ENCODE measurements at places on chromosomes 16 and 17.
A peak's percentile ranks its signal among the peaks of the same experiment; 100 is the strongest.

GRCh38 chr16:9258423-9259051, 167.1 kb downstream of the HAPSTR1 start:
- DNase-seq = no peak

- no peak for DNase-seq
Measured at GRCh38 chr16:68064791-68065365, 20.3 kb upstream of the NFATC3 start.

DNA sequence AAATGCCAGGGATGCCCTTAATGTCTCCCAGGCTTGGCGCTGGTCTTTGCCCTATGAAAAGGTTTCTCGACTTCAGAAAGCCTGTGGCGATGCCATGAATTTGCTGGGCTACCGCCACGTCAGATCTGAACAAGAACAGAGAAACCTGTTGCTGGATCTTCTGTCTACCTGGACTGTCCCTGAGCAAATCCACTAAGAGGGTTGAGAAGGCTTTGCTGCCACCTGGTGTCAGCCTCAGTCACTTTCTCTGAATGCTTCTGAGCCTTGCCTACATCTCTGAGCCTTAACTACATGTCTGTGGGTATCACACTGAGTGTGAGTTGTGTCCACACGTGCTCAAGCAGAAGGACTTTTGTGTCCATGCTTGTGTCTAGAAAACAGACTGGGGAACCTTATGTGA, 11.4 kb downstream of the CHST4 start:
- peak; percentile 7 for DNase-seq

GRCh38 chr17:15782866-15783265, 50.8 kb downstream of the TBC1D26 start:
- no peak for DNase-seq

- DNase-seq = no peak
Measured at GRCh38 chr16:20735490-20735889, 6.1 kb downstream of the THUMPD1 start.

DNA sequence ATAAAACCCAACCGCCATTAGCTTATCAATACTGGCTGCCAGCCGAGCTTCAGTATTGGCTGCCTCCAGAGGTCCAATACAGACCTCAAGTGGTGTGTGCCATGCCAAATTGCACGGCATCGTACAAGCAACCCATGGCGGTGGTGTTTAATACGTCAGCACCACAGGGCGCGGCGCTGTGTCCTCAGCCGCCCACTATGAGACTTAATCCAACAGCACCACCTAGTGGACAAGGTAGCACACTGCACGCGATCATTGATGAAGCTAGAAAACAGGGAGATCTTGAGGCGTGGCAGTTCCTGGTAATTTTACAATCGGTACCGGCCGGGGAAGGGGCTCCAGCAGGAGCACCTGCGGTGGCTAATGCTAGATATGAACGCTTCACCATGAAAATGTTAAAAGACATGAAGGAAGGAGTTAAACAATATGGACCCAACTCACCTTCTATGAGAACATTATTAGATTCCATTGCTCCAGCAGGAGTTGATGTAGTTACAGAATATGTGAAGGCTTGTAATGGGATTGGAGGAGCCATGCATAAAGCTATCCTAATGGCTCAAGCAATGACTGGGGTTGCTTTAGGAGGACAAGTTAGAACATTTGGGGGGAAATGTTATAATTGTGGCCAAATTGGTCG, 15.4 kb downstream of the FLYWCH1 start:
- peak; percentile 85 for DNase-seq

GRCh38 chr17:42287977-42288802, at the start of gene STAT5A:
Gene STAT5A, plus strand, starts transcription at chr17:42288498. Its CDS starts 914 bp downstream, at chr17:42289412.
- DNase-seq = no peak

- DNase-seq = no peak
Measured at GRCh38 chr16:61148930-61149329, 887.3 kb downstream of the CDH8 start.

GRCh38 chr17:31525801-31526549, 134.5 kb downstream of the RAB11FIP4 start:
- no peak for DNase-seq

DNA sequence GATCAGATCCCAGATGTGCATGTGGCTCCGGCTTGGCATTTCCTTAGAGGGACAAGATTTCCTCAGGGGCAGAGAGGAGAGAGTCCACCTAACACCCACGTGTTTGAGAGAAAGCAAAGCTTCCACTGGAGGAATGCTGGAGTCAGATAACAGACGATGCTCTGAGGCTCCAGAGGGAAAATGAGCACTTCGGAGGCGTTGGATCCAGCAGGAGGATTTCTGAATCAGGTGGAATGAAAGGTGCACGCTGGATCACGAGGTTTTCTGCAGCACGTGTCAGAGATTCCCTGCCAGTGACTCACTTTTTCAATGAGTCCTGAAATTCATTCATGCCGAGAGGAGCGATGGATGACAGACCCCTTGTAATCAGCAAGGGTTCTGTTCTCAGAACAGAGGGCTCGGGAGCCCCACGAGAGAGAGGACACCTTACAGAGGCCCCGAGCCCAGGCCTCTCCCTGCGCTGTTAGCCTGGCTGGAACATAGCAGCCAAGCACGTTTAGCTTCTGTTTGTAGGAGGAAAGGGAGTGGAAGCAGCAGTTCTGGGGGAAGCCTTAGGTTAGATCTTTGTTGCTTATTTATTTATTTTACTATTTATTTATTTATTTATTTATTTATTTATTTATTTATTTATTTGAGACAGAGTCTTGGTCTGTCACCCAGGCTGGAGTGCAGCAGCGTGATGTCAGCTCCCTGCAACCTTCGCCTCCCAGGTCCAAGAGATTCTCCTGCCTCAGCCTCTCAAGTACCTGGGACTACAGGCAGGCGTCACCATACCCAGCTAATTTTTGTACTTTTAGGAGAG, 49.3 kb upstream of the JPH3 start:
- DNase-seq = no peak

GRCh38 chr16:77898671-77899211, 110.4 kb downstream of the VAT1L start:
- no peak for DNase-seq

- peak; percentile 38 for DNase-seq
Measured at GRCh38 chr17:8041249-8041928, 2.5 kb downstream of the ALOX15B start.

- no peak for DNase-seq
Measured at GRCh38 chr16:87274794-87275193, 42.4 kb downstream of the C16orf95 start.

DNA sequence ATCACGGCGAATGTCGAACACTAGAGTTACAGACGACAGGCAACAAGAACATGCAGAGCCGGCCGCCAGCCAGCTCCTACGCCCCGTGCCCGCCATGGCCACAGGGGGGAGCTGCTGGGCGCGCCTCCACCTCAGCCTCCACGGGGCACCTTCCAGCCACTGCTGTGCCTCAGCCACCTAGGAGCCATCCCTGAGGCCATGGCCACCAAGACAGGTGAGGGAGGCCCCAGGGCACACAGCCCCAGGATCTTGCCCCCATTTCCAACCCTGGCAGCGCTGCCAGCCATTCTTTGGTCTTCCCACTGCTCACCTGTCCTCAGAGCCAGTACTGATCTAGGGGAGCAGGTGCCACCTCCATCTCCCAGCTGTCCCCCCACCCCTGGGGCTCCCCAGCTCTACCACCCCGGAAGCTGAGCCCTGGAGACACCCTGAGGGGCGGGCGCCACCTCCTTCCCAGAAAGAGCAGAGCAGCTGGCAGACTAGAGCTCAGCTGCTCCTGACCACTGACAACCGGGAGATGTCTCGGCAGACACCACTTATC, 11.8 kb downstream of the GNPTG start:
- DNase-seq = peak; percentile 39

- no peak for DNase-seq
Measured at GRCh38 chr17:45116434-45117016, 15.8 kb downstream of the PLCD3 start.

- DNase-seq = no peak
Measured at GRCh38 chr17:46984341-46984740, 5.3 kb upstream of the RPRML start.

- no peak for DNase-seq
Measured at GRCh38 chr16:21203155-21203797, 8.1 kb downstream of the ZP2 start.

DNA sequence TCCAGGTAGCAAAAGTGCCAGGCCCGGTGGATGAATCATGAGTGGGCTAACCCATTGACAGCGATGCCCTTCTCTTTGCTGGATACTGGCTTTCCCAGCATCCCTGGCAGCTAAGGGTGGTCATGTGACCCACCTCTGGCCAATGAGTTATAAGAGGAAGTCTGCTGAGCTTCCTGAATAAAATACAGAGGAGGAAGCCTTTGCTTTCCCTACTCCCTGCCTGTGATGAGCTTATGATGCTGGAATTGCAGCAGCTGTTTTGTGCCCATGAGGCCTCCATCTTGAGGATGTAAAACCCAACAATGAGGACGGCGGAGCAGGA, 15.0 kb upstream of the ATP2A3 start:
- no peak for DNase-seq

- no peak for DNase-seq
Measured at GRCh38 chr17:39665642-39666224, 584 bp downstream of the TCAP start.

GRCh38 chr17:29577385-29578211, 9.1 kb downstream of the TP53I13 start:
- no peak for DNase-seq

GRCh38 chr17:65154770-65155589, 17.8 kb downstream of the RGS9 start:
- DNase-seq = no peak

GRCh38 chr16:12462426-12463280, 341.0 kb downstream of the CPPED1 start:
- no peak for DNase-seq

GRCh38 chr17:76546556-76547182, 6.8 kb downstream of the PRCD start:
- DNase-seq = no peak
